Kidney tubule cell (primary cell): ENCODE measurements at places on chromosomes 5 and 9.

DNA sequence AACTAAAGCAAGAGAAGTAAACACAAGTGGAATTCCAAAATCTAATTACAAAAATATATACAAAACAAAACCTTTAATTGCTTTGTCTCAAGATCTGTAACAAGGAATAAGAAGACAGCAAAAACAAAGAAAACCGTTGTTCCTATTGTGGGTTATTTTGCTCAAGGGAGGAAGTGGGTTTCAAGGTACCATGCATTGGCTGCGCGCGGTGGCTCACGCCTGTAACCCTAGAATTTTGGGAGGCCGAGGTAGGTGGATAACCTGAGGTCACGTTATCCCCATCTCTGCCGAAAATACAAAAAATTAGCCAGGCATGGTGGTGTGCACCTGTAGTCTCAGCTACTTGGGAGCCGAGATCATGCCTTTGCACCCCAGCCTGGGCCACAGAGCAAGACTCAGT, 12.1 kb upstream of the IQGAP2 start:
- no peak for DNase-seq

DNA sequence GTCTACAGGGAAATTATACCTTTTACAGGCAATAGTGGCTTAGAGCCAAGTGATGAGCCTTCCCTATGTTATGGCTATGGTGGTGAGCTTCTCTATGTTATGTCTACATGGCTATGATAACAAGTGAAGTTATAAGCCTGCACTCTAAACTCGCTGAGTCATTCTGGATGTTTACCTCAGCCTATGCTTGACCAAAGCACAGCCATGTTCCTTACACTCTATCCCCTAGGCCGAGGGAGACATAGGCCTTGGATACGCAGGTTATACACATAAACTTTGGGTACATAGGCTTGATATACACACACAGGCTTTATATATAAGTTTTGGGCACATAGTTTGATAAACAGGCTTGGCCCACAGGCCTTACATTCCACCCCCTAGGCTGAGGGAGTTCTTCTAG, 13.8 kb downstream of the DMAC1 start:
- no peak for DNase-seq

DNA sequence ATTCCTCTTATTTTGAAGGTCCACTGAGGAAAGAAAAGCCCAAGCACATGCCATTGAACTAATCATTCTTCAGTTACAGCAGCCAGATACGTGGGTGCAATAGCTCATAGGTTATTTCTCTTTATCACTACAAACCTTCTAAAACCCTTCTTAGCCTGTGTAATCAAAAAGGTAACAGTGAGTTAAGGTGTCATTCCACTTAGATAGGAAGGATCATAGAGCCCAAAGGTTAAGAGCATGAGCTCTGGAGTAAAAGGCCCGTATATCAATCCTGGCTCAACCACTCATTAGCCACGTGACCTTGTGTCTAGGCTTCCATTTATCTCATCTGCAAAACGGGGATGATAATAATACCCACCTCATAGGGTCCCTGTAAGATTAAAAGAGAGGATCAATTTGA, 2.7 kb downstream of the GPX8 start:
- no peak for DNase-seq

- no peak for DNase-seq
These were observed 21.8 kb upstream of the SLC12A7 start for GRCh38 chr5:1133510-1134201.

- peak; percentile 25 for DNase-seq
These were observed 22.4 kb upstream of the NREP start for GRCh38 chr5:111779260-111779921.

- no peak for DNase-seq
These were observed 147.0 kb downstream of the TLE1 start for GRCh38 chr9:81542118-81542889.

- no peak for DNase-seq
These were observed 22.4 kb downstream of the GOLGA2 start for GRCh38 chr9:128253140-128253990.

DNA sequence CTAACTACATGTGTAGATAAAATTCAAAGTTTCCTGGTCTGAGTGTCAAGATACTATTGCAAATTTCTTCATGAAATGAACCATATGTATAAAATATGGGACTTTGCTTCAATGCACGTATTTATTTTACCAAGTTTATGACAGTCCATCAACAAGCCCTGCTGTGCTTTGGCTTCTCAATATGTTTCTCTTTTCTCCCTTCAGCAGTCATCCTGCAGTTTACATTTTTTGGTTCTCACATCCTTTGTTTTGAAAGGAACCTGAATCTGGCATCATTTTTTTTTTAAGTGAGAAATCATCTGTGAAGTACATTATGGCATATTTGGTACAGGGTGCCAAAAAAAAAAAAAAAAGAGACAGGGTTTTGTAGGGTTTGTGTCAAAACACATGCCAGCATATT, 65.1 kb downstream of the YIPF5 start:
- no peak for DNase-seq

DNA sequence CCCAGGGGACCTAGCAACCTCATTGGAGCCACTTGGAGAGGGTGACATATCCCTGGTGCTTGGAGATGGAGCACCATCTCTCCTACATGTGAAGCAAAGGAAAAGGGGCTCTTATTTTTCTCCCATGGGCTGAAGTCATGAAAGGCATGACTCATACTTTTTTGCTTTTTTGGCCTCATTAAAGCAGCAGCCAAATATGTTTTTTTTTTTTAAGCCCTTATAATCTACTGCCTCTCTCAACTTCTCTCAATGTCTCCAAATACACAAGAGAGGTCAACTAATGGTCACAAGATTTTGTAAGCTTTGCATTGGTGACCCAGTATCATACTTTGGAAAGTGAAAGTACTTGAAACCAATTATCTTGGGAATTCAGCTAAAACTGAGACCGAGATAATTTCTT, 1.6 kb upstream of the CFAP90 start:
- DNase-seq: no peak

- DNase-seq: peak; percentile 25
These were observed 75.6 kb upstream of the PRSS3 start for GRCh38 chr9:33719581-33720374.
